HS-27A (cell line): ENCODE measurements at places on chromosomes 5 and 9.

DNA sequence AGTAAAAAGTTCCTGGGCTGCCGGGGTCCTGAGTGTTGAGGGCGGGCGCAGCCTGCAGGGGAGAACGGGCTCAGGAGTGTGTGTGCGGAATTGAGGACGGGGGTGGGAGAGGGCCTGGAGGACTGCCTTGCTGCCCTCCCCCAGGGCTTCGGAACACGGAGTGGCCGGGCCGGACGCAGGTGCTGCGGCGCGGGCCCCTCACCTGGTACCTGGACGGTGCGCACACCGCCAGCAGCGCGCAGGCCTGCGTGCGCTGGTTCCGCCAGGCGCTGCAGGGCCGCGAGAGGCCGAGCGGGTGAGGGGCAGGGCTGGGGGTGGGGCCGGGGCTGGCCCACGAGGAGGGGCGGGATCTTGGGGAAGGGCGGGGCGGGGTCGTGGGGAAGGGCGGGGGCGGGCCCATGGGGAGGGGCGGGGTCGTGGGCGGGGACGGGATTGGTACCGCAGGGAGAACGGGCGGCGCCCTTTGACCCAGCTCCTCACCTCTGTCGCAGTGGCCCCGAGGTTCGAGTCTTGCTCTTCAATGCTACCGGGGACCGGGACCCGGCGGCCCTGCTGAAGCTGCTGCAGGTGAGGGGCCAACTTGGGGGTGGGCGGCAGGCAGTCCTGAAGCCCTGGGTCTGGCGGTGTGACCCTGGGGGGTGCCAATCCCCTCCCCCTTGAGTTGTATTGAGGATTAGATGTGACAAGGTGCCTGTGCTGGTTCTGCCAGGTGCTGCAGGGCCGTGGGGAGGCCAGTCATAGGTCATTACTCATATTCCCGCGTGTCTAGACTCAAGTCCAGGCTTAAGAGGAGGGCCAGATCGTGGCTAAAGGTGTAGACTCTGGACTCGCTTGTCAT is 7.1 kb downstream of the FPGS start:
- DNase-seq = no peak

- no peak for DNase-seq
Measured at GRCh38 chr5:9278921-9279603, 266.8 kb downstream of the SEMA5A start.

- DNase-seq = no peak
Measured at GRCh38 chr5:126369995-126370731, 53.0 kb upstream of the GRAMD2B start.

DNA sequence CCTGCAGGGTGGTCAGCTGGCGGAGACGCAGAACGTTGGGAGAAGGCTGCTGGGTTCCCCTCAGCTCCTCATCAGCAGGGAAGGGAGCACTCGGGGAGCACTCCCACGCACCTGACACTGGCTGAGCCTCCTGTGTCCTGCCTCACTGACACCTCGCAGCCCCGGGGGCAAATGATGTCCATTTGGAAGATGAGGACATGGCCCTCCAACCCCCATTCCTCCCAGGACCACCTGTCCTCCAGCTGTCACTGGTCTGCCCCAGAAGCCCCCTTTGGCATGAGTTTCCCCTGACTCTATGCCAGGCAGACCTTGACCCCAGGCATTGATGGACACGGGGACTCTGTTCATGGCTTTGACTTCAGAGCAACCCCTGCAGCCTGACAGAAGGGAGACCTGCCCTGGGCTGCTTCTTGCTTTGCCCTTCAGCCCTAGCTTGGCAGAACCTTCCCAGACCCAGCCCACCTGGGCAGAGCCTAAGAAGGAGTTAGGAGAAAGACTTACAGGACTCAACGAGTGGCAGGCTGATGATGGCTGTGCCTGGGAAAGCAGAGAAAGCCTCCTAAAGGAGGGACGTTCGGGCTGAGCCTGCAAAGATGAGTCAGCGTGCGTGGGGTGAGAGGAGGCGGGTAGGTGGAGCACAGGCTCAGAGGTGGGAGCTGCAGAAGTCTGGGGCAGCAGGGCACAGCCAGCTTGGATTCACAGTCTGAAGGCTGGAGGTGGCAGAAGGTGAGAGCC is 90.6 kb downstream of the LMX1B start:
- no peak for DNase-seq

DNA sequence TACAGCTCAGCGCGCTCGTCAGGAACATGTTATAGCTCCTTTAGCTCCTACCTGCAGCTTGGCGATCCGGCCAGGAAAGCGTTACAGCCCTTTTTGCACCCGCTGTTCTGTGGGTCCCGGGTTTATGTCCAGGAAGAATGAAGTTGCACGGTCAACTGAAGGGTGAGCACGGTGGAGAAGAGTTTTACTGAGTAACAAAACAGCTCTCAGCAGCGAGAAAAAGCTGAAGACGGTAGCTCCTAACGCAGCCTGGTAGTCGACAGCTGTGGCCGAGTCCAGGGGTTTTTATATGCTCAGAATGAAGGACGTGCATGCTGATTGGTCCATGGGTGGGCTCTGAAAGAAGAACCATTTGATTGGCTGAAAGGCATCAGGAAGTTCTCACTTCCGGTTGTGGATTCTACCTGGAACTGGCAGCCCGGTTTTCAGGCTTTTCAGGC is 1830.1 kb upstream of the NUDT12 start:
- DNase-seq = no peak
